ENCODE measurements at places on chromosomes 1 and 21. TPM values are rescaled to one million over a fixed set of nuclear protein-coding genes. Genes with fewer than 3 reads are reported as not detected.

Gene GBP6
- total RNA-seq = 0.22 TPM

Gene UROD
- total RNA-seq = 109 TPM

Gene LCE6A
- not detected for total RNA-seq

Gene DENND2C
- total RNA-seq = 1.2 TPM

Gene RIMKLA
- 0.98 TPM for total RNA-seq

Gene SMCP
- total RNA-seq = not detected

Data from natural killer cell treated with Interleukin-12 subunit alpha and Interleukin-12 subunit beta and Interleukin-15 and Interleukin-18, amount 100 ng/mL, for 72 hours (primary cell).